NCI-H2171 (cell line): ENCODE measurements at places on chromosomes 1 and 21.

GRCh38 chr1:151715726-151716404 is 738 bp downstream of the CELF3 start:
- peak; percentile 70 for DNase-seq

GRCh38 chr1:241457421-241457820 is 62.1 kb downstream of the FH start:
- no peak for DNase-seq

DNA sequence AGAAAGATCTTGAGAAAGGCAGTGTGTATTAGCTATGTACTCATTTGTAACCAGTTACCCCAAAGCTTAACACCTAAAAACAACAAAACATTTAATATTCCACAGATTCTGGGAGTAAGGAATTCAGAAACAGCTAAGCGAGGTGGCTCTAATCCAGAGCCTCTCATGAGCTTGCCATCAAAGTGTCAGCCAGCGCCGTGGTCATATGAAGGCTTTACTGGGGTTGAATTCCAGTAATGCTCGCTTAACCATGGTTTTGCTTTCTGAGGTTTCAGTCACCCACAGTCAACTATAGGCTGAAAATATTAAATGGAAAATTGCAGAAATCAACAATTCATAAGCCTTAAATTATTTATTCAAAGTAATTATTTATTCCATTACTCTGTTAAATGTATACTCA is 101.8 kb downstream of the CLIC6 start:
- no peak for DNase-seq

DNA sequence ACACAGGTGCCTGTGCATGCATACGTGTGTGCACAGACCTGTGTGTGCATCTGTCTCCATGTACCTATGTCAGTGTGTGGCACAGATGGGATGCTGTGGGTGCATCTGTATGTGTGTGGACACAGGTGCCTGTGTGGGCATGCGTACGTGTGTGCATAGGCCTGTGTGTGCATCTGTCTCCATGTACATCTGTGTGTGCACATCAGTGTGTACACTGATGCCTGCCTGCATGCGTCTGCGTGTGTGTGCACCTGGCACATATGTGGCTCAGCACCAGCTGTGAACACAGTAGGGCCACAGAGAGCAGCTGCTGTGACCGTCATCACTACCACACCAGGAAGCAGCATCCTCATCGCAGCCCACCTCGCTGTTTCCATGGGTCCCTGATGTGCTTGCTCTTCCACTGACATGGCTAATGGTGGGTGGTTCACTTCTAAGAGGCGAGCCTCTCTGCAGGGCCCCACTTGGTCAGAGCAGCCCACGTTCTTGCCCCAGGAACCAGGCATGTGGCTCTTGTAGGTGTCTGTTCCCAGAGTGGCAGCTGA is 9.6 kb upstream of the SPATC1L start:
- DNase-seq = no peak

DNA sequence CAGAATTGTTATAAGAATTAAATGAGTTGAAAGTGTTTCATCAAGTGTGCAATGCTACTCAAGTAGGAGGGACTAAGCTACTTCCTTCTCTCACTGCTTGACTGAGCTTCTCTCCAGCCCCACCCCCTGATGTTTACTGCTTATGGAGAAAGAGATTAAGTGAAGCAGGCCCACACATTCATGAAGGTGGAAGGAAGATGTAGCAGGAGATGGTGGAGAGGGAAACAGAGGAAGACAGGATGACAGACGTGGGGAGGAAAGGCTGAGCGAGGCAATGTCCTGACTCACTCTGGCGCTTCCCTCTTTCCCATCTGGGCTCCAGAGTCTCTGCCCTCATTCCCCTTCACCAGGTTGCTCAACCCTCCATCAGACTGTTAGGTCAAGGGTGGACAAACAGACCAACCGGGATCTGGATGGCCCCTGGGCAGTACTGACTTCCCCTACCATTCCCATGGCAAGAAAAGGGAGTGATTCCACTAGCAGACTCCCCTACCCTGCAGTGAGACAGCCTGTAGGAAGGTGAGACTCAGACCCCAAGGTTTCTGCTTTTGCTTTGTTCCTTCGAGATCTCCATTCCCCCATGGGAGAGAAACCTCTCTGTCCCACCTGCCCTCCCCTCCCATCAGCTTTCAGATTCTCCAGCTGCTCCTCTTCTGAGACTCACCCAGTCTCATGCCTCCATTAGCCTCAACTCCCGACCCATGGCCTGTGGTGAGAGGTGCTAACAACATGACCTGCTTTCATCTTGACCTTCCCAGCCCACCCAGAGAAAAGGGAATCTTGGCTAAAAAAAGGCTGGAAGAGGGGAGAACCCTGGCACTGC is 3.1 kb upstream of the ARHGEF2 start:
- no peak for DNase-seq

DNA sequence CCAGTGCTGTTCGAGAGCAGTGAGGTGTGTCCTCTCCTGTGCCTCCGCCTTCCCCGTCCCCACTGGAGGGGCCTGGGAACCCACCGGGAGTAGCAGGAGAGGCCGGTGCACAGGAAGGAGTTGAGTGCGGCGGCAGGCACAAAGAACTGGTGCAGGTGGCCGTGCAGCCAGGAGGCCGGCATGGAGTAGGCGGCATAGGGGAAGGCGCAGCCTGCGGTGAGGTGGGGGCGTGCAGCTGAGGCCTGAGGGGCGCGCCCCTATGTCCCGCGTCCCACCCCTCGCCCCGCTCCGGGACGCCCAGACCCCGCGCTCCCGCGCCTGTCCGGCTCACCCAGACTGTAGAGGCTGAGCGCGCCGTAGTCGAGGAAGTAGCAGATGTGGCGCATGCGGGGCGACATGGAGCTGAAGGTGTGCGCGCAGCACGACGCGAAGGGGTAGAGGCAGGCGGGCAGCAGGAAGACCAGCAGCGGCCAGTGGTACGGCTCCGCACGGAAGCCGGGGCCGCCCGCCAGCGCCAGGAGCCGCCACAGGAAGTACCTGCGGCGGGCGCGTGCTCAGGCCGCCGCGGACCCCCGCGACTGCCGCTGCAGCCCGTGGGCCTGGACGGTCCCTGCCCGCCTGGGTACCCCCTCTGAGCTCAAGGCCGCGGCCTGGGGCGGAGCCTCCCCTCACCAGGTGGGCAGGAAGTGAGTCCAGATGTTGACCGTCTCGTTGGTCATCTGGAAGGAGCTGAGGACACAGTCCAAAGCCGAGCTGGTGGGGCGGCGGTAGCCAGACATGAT is 2.2 kb downstream of the PAQR6 start:
- no peak for DNase-seq

- DNase-seq = no peak
Observed at GRCh38 chr1:97372531-97372930, 548.3 kb downstream of the DPYD start.

DNA sequence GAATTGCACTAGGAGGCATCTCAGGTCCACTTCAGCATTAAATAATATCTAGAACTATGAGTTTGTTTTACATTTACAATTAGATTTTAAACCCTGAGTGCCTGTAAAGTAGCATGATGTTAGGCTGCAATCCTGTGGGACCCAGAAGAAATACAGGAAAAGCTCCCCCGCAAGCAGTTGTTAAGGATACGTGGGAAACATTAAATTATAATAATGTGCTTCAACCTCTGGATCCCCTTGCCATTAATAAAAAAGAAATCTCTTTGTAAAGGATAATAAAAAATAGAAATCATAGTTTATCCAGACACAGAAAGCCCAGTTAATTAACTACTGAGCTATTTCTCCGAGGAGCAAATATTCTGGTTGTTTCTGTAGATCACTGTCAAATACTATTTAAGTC is 106.0 kb downstream of the PCNX2 start:
- no peak for DNase-seq

GRCh38 chr1:179166663-179167417 is 62.6 kb downstream of the ABL2 start:
- peak; percentile 58 for DNase-seq

DNA sequence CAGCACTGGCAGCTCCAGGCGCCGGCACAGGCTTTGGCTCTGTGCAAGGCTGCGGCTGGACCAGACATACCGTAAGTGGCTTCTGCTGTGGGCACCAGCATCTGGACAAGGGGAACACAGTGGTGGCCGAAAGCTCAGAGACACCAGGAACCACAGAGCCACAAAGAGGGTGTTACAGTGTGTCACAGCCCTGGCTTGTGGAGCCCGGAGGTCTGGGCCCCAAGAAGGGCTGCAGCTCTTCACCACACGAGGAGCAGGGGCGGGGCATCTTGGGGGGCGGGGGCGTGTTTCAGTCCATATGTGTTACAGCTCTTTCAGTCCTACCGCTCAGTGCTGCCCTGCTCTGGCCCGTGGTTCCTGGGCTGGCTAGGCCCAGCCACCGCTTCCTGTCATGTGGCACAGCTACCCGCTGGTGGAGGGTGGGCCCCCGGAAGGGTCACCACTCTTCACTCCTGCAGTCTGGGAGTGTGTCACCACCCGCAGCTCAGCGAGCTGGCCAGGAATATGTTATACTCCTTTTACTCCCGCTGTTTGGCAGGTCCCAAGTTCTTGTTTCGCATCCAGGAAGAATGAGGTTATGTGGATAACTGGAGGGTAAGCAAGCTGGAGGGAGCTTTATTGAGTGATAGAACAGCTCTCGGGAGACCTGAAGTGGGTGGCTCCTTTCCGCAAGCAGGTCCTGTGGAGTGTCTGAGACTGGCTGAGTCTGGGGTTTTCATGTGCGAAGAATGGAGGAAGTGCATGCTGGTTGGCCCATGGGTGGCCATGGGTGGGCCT is 3.3 kb upstream of the LSM10 start:
- DNase-seq = no peak

DNA sequence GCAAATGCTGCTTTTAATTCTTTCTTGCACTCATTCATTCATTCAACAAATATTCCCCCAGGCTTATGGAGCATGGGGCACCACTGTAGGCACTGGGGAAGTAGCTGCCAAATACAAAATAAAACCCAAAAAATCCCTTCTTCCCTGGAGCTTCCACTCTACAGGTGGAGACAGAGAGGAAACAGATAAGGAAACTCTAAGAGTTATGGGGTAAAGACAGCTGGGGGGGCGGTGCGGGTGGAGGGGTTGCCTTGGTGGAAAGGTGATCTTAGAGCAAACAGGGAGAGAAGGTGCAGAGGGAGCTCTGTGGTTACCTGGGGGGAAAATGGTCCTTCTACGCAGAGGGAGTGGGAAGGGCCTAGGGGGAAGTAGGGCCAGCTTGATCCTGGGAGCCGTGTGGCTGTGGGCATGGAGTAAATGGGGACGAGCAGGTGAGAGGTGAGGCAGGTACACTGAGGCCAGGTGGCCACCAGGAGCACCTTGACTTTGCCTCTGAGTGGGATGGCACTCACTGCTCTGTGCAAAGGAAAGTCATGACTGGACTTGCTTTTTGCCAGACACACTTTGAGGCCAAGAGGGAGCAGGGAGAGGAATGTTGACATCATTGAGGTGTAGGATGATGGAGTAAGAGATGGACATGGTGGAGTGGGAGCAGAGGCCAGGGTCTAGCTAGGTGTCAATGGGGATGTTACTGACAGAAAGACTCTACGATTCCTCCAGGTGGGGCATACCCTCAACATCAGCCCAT is 152.0 kb downstream of the ETS2 start:
- no peak for DNase-seq

- DNase-seq = no peak
Observed at GRCh38 chr1:206760590-206760989, 10.0 kb upstream of the IL19 start.
